ELR (cell line): ENCODE measurements at places on chromosomes 1 and 21.

- no peak for DNase-seq
These were observed 200.5 kb upstream of the C1orf105 start for GRCh38 chr1:172219966-172220365.

DNA sequence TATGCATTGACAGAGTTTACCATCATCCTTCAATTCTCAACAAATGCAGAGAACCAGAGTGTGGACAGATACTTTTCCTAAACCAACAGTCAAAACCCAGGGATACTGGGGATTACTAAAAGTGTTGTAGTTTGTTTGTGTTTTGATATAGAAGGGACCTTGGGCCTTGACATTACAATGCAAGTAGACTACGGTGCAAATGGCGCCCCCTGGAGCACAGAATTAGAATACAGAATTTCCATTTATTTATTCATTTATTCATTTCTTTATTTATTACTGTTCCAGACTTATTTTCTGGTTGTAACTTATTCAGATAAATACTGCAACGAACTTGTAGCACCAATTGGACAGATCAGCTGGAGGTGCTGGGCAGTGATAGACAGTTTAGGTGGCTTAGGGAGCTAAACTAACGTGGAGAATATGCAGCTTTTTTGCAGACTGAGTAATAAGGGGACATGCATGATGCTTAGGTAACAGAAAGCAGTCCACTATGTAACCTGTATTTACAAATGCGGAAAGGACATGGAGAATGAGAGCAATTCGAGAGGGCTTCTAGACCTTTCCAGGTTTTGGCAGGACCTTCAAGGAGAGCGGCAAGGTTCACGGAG is 42.6 kb downstream of the KIRREL1 start:
- peak; percentile 73 for DNase-seq

- DNase-seq: peak; percentile 58
These were observed 747 bp downstream of the ADAMTS1 start for GRCh38 chr21:26844258-26845065.

DNA sequence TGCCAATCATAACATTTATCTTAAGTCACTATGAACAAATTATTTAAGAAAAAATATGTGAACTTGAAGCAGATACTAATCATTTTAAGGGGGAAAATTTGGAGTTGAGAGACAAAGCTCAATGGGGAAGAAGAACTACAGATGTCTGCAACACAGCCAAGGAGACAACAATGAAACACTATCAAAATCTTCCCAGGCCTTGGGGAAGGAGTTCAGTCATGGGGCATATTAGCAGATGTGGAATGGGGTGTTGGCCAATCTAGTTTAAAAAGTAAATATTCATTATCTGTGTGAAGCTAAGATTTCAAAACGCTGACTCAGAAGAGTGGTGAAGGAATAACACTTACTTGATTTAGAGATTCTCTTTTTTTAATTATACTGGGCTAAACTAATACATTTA is 671.6 kb upstream of the ZP4 start:
- DNase-seq: no peak

DNA sequence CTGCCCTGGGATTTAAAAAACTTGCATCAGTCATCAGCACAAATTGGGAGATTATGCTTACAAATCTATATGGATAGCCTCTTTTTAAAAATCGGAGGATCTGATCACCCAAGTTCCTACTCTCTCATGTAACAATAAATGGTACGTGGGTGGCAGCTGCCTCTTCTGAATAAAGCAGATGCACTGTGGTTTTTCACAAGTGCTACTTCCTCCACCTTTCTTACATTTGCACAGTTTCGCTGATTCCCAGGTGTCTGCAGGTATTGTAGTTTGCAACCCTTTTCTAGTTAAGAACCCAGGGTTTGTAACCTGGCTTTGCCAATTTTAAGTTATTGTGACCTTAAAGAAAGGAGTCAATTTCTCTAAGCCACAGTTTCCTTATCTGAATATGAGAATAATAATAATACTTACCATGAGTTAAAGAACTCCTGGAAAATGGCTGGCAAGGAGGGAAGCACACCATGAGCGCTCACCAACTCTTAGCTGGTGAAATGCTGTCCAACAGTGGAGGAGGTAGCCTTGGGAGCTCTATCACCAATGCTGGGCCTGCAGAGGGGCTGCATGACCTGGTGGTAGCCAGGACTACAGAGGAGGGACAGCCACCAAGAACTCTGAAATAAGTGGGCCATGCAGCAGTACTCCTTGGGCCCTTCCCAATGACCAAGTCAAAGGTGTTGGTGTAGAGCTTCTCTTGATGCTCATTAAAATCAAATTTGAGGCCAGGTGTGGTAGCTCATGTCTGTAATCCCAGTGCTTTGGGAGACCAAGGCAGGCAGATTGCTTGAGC is 30.2 kb upstream of the KCNA2 start:
- DNase-seq: no peak

DNA sequence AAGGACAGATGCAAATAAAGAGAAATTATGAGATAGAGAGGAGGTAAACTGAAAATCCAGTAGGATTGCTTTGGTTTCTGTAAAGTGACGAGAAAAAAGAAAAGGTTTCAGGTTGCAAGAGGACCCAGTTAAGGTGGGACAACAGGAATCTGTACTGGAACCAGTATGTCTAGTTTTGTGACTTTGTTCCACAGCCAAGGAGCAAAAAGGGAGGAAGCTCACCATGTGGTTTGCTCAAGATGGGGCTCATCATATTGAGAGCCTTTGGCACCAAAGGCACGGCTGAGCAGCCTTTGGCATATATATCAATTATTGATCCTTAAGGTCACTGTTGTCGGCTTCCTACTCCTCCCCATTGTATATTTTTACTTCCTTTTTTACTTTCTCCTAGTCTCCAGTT is 1.8 kb upstream of the ZDHHC18 start:
- DNase-seq: no peak

- no peak for DNase-seq
These were observed 27.6 kb downstream of the RAP1GAP start for GRCh38 chr1:21641537-21641936.

- DNase-seq: peak; percentile 20
These were observed 6.3 kb downstream of the CRCT1 start for GRCh38 chr1:152520561-152521090.

DNA sequence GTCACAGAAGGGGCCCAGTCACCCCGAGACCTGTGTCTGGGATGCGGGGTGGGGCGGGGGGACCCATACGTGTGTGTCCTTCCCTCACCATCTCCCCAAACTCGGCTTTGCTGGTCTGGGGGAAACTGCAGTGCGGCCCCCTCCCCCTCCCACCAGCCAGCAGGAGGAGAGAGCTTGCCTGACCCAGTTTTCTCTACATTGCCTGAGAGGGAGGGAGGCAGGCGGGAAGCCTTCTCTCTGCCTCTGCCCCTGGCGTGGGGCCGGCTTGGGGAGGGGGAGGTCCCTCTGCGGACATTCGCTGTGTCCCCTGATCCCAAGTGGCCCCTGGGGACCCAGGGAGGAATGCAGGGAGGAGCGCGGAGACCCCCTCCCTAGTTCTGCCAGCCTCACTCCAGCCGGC is 3.9 kb downstream of the EPHA8 start:
- no peak for DNase-seq

GRCh38 chr1:178243119-178243518 is 149.2 kb downstream of the RASAL2 start:
- DNase-seq: no peak

GRCh38 chr1:24860841-24861240 is 69.2 kb downstream of the RUNX3 start:
- DNase-seq: no peak

GRCh38 chr21:46369520-46370235 is 45.7 kb downstream of the PCNT start:
- no peak for DNase-seq

DNA sequence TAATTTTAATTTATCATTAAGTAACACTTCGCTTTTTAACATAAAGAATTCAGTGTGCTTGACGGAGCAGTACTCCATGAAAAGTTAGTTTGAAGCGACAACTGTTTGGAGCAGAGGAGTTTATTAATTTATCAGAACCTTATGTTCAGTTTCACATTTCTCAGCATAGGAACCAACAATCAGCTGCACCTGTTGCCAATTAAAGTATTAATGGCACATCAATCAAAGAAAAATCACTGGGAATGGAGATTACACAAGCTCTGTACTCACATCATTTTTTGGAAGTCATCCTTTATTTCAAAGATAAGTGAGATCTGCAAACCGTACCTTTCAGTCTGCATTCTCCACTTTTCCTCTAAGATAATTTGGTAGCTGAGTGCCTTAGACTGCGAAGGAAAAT is 344.6 kb downstream of the LMO4 start:
- no peak for DNase-seq

GRCh38 chr1:152162792-152163463 is 3.9 kb upstream of the RPTN start:
- peak; percentile 93 for DNase-seq

GRCh38 chr1:154145986-154146385 is 8.9 kb downstream of the NUP210L start:
- peak; percentile 29 for DNase-seq

GRCh38 chr1:114716304-114717170 is at the start of gene NRAS:
Gene NRAS (minus strand): TSS chr1:114716771. CDS start chr1:114716160, 611 bp downstream.
- DNase-seq: peak; percentile 94

GRCh38 chr1:217249857-217250256 is 381.0 kb downstream of the GPATCH2 start:
- DNase-seq: no peak

- no peak for DNase-seq
These were observed 1.9 kb downstream of the ZYG11B start for GRCh38 chr1:52727956-52728656.

DNA sequence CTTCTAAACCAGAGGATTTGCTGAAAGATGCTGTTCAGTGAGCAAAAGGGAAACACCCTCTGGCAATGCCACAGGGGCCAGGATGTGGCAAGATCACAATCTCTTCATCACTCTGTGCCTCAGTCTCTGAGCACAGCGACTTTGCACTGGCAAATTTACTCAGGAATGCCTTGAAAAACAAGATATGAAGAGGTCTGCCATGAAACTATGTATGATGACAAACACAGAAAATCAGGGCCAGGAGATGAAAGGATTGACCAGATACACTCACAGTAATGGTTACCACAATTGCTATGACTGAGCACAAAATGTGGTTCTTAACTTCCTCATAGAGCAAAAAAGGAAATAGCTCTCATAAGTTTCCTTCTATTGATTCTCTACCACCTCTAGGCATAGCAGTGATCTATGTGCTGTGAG is 5.8 kb downstream of the TTC13 start:
- peak; percentile 47 for DNase-seq

DNA sequence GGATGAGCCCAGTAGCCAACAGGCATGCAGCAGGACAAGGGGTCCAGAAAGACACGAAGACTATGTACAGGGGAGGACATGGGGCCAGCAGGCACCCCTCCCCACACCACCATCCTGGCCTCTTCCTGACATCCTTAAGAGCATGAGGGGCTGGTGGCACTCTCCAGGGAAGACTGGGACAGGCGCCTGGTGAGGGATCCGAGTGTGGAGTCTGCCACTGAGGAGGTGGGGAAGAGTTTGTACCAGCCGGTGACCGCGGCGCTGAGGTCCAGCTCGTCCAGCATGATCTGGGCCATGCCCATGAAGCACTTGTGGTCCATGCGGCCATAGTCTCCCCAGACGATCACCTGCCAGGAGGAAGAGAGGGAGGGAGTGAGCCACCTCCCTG is 39.1 kb downstream of the RIMS3 start:
- DNase-seq: no peak

GRCh38 chr1:24027838-24028468 is 47.8 kb upstream of the SRSF10 start:
- peak; percentile 57 for DNase-seq

- DNase-seq: no peak
These were observed 3.6 kb downstream of the B3GALT5 start for GRCh38 chr21:39616211-39616772.

GRCh38 chr1:3618881-3619671 is 5.7 kb upstream of the TPRG1L start:
- peak; percentile 77 for DNase-seq

GRCh38 chr1:111921948-111922347 is 67.5 kb downstream of the KCND3 start:
- no peak for DNase-seq

- DNase-seq: peak; percentile 63
These were observed 4.5 kb upstream of the IER5 start for GRCh38 chr1:181083842-181084605.

GRCh38 chr1:98919211-98919610 is 85.5 kb downstream of the PLPPR5 start:
- DNase-seq: no peak

DNA sequence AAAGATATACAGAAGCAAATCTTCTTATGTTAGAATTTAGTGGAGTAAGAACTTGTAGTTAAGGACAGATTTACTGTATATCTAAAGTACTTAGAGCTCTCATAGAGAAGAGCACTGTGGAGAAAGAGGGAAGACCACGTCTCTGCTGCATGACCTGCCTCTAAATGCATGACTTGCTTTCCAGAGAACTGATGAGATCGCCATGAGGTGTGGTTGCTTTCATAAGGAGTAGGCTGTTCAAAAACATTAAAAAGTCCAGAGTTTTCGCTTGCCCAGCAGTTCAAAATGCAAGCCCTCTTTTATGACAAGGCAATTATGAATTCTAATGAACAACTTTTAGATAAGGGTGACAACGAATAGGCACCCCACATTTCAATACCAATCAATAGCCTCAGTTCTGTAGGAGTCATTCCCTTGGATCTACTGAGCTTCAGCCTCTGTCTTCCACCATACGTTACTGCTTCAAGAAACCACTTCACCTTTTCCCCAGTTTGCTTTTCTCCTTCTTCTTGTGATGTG is 24.9 kb downstream of the SLC30A10 start:
- no peak for DNase-seq

- DNase-seq: no peak
These were observed 70.4 kb upstream of the LYST start for GRCh38 chr1:235937123-235937522.

DNA sequence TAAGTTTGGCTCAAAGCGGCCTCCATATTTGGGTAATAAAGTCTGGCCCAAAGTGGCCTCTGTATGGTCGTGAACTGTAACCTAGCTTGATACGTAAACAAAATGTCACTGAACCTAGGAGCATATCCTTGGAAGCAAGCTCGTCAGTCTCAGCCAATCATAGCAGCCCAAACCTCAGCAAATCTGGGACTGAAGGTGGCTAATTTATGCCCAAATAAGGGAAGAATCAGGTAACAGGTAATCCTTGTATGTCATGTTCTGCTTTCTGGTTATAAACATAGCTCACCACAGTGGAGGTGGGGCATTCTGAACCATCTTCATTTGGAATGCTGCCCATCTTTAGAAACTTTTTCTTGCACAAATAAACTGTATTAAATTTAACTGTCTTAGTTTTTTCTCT is 281.1 kb downstream of the TTLL7 start:
- DNase-seq: no peak
